ENCODE measurements at places on chromosomes 11 and 22.
A peak's percentile ranks its signal among the peaks of the same experiment; 100 is the strongest.

DNA sequence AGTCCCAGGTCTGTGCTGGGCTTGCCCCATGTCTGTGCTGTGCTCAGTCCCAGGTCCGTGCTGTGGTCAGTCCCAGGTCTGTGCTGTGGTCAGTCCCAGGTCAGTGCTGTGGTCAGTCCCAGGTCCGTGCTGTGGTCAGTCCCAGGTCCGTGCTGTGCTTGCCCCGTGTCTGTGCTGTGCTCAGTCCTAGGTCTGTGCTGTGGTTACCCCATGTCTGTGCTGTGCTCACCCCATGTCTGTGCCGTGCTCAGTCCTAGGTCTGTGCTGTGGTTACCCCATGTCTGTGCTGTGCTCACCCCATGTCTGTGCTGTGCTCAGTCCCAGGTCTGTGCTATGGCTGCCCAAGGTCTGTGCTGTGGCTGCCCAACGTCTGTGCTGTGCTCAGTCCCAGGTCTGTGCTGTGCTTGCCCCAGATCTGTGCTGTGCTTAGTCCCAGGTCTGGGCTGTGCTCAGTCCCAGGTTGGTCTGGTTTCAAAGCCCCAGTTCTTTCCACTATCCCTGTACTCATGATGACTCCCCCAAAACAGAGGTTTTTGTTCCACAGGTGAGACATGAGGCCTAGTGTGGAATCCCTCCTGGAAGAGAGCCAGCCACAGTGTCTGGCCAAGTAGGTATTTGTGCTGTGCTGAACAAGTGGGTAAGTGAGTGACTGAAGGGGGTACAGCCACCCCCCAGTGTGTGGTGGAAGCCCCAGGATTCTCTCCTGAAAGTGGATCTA is 34.8 kb downstream of the IRAG1 start:
- DNase-seq = no peak

- DNase-seq = no peak
Measured at GRCh38 chr22:32589007-32589406, 114.4 kb downstream of the FBXO7 start.

DNA sequence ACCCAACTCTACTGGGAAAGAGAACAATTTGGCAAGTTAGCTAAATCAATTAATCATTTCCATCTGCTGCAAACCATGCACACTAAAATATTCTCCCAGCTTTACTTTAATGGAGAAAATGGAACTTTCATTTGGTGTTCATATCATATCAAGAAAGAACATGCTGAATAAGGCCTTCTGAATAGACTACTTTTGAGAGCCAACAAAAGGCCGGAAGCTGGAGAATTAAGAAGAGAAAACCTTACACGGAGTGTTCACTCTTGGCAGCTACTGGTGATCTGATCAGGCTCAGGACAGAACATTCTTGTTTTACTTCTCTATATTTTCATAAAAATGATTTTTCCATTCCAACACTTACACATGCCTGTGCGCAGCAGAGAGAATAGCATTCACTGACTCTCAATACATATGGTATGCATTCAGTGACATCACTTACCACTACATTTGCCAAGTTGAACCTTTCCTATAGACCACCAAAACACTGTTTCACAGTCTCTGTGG is 165.3 kb downstream of the TTC28 start:
- no peak for DNase-seq

- no peak for DNase-seq
Measured at GRCh38 chr11:101008961-101009689, 120.5 kb downstream of the PGR start.

GRCh38 chr11:34012734-34013133 is 38.8 kb upstream of the CAPRIN1 start:
- no peak for DNase-seq

GRCh38 chr11:132728026-132728425 is 804.3 kb downstream of the OPCML start:
- DNase-seq = no peak

DNA sequence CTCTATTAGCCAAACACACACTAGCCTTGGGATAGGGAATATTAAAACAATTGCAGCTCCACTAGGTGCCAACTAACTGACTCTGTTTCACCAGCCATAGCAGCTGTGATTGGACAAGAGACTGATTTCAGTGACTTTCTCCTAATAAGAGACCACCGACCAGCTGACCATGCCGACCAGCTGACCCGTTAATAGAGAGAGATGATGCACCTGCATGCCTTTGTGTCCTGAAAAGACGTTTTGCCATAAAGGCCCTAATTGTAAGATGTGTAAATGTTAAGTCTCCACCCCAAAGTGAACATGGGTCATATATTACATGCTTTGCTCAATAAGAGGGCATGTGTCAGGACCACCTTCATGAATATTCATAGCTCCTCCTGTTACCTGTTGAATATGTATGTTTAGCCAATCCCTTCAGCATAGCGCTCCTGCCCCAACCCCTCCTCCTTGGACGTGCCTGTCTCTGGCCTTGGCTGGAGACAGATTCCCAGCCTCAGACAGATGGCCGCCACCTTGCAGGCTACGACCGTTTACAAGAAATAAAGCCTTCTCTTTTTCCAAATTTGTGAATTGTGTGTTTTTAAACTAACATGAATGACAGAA is 1.3 kb upstream of the NADSYN1 start:
- DNase-seq = peak; percentile 41

GRCh38 chr11:1101318-1102089 is 26.8 kb downstream of the MUC2 start:
- DNase-seq = no peak

DNA sequence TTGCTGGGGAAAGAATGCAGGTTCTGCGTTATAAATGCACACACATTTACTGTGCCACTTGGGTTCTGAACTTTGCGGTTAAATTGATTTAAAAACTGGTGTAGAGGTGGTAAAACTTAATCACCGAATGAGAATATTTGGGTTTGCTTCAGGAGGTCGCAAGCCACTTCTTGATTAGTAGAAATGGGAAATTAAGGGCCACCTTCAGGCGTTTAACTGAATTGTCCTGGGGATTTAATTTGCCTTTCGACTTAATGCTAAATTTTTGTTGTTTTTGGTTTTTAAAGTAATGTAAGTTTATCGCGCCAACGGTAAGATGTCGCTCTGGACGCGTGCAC is 459 bp upstream of the NCR3LG1 start:
- DNase-seq = no peak

DNA sequence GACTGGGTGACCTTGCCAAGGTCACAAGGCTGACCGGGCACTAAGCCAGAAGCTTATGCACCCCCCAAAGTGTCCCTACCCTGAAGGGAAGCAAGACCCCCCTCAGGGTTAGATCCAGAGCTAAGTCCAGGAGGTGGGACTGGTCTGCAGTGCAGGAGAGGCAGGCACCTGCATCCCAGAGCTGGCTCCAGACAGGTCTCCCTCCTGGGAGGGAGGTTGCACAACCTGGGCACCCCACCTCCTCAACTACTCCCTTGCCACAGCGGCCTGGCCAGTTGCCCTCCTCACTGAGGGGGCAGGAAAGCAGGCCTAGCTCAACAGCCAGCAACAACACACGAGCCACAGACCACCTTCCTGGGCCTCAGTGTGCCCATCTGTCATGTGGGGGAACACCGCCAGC is 75.0 kb upstream of the TCF20 start:
- no peak for DNase-seq

DNA sequence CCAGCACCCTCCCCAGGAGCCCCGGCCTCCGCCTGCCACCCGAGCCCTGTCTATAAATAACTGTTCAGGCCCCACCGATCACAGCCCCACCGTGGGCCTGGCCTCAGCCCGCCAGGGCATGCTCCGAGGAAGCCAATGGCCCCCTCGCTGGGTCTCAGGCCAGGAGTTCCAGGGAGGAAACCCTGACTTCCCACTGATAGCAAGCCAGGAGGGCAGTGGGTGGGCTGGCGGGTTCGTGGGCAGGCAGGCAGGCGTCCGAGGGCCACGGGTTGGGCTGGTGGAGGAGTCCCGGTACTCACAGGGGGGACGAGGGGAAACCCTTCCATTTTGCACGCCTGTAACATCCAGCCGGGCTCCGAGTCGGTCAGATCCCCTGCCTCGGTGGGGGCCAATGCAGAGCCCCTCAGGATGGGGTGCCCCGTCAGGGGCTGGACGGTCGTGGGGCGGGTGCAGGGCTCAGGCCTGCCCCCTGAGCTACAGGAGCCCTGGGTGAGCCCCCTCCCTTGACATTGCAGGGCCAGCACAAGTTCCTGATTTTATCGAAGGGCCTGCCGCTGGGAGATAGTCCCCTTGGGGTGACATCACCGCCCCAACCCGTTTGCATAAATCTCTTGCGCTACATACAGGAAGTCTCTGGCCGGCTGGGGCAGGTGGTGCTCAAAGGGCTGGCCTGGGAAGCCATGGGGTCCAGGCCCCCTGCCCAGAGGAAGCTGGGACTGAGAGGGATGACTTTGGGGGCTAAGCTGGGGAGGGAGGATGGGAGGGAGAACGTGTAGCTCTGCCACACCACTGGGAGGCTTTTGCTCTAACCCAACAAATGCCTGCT is at the start of gene SPI1:
Gene SPI1 (minus strand): TSS at position 538 of the 826 bp plus-strand sequence. CDS start 194 bp downstream, at position 344.
- DNase-seq = no peak

DNA sequence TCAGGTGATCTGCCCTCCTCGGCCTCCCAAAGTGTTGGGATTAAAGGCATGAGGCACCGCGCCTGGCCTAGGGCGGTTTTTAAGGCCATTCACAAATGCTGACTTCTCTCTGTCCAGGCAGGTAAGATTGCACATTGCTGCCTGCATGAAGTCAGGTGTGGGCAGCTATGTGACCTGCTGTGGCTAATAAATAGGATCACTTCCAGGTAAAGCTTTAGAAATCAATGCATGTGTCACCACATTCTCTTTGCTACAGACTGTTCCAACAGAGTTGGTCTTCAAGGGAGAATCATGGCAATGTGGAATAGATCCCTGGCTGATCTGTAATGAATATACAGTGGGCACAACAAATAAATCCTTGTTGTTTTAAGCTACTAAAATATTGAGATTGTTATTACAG is 260.3 kb upstream of the PITPNB start:
- no peak for DNase-seq

DNA sequence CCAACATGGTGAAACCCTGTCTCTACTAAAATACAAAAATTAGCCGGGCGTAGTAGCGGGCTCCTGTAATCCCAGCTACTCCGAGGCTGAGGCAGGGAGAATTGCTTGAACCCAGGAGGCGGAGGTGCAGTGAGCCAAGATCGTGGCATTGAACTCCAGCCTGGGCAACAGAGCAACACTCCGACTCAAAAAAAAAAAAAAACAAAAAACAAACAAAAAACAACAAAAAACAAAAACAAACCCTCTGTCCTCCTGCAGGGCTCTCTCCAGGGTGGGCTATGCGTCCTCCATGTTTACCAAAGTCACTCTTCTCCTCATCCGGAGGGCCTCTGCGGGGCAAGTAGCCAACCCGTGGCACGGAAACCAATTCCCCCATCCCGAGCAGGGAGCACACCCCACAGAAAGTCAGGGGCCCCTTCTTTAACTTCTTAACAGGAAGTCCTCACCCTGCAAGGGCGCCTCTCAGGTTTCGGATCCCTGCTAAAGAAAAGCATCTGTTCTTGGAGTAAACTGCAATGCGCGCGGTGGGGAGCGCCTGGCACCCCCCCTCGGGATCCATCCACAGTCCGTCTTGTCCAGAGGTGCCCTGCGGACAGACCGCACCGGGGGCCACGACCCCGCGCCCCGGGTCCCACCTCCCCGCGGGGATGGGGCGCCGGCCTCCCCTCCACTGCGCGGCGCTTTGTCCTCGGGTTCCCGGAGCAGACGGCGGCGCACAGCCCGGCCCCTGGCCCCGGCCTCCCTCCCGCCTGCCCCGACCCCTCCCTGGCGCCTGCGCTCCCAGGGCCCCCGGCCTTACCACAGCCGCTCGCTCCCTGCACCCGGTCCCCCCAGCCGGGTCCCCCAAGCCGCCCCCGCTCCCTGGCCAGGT is 712 bp downstream of the CERK start:
- DNase-seq = no peak

DNA sequence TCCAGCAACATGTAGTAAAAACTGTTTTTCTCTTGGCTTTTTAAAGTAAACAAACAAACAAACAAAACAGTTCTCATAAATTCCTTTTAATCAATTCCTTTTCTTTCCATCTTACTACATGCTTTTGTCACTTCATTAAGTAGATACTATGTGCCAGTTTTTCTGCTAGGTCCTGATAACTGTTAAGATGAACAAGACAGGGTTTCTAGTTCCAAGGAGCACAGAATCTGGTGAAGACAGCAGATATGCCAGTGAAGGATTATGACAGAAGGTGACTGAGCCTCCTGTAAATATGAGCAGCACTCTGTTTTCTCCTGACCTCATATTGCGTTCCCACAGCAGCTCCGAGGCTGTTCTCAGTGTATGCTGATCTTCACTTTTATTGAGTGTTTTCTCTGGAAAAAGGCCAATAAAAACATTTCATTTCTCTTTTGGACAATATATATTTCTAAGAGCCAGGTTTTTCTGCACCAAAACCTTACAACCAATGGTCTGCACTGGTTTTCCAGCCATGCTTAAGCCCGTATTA is 45.8 kb downstream of the HEPHL1 start:
- DNase-seq = no peak

- no peak for DNase-seq
Measured at GRCh38 chr11:119673052-119673758, 55.8 kb downstream of the NECTIN1 start.

- no peak for DNase-seq
Measured at GRCh38 chr22:40463683-40464082, 93.3 kb downstream of the SGSM3 start.

DNA sequence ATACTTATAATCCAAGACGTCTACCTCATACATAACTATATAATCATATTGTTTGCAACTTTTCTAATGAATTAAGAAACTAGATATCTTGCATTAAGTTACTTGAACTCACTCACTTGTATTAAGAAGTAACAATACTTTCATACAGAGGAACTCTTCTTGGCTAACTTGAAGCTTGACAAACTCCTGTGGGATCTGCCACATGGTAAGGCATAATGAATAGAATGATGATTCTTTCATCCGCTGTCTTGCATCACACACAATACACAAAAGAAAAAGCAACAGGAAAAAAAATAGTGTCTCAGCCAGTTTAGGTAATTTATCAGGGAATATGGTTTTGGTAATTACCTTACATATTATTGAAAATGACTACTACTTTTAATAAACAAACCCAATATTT is 79.8 kb downstream of the PGR start:
- DNase-seq = no peak

- DNase-seq = no peak
Measured at GRCh38 chr11:19276859-19277808, 36.4 kb upstream of the E2F8 start.

DNA sequence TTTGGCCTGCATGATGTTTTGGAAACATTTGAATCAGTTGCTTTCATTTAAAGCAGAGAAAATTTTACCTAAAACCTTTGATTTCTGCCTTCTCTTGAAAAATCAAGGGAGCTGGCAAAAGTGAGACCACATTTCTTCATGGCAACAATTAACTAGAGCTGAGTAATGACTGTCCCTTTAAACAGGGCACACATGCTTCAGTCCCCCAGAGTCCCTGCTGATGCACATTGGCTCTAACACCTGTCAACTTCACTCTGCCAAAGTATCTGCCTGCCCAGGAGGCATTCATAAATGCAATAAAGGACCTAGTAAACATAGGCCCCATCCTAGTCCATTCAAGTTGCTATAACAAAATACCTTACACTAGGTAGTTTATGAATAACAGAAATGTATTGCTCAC is 87.1 kb upstream of the LDLRAD3 start:
- no peak for DNase-seq

- DNase-seq = no peak
Measured at GRCh38 chr11:13762718-13763117, 94.2 kb downstream of the FAR1 start.
